ENCODE measurements at places on chromosomes 13 and 19.

- H3K4me1 ChIP-seq, result no peaks in the 10 kb centered on the region
- no peak for DNase-seq
- H3K27ac ChIP-seq, result no peak overlapping the region
- no peaks in the 10 kb centered on the region for H3K27me3 ChIP-seq
- H3K36me3 ChIP-seq, result no peaks in the 10 kb centered on the region
These were observed 18.2 kb upstream of the PLAUR start for GRCh38 chr19:43688059-43688701.

DNA sequence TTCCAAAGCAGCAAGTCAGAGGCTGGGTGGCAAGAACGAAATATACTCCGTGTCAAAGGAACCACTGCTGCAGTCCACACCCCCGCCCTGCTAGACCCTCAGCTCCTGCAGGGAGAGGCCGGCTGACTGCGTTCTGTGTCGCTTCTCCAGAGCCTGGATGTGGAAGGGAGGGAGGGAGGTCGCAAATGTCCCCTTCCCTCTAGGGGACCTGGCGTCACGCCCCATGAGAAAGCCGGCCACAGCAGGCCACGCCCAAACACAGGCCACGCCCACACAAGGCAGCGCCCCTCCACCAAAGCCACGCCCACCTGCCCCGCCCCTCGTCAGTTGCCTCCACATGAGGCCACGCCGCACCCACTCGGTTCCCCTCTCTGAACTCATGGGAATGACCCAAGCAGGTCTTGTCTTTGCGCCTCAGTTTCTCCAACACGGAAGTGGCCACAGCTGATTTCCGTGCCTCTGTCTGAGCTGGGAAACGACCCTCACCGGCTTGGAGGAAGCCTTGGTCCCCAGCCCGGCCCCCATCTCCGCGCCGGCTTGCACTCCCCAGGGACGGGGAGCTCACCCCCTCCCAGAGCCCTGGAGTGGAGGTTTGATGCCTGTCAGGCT lies 38.4 kb upstream of the TCF3 start:
- DNase-seq, result no peak
- no peaks in the 10 kb centered on the region for H3K27me3 ChIP-seq
- H3K4me3 ChIP-seq, result no peak overlapping the region
- H3K27ac ChIP-seq, result no peak overlapping the region
- H3K36me3 ChIP-seq, result no peaks in the 10 kb centered on the region

- no peaks in the 10 kb centered on the region for H3K27me3 ChIP-seq
- no peaks in the 10 kb centered on the region for H3K4me1 ChIP-seq
- H3K4me3 ChIP-seq, result no peak overlapping the region
These were observed 43.3 kb downstream of the CRYL1 start for GRCh38 chr13:20482275-20482761.

DNA sequence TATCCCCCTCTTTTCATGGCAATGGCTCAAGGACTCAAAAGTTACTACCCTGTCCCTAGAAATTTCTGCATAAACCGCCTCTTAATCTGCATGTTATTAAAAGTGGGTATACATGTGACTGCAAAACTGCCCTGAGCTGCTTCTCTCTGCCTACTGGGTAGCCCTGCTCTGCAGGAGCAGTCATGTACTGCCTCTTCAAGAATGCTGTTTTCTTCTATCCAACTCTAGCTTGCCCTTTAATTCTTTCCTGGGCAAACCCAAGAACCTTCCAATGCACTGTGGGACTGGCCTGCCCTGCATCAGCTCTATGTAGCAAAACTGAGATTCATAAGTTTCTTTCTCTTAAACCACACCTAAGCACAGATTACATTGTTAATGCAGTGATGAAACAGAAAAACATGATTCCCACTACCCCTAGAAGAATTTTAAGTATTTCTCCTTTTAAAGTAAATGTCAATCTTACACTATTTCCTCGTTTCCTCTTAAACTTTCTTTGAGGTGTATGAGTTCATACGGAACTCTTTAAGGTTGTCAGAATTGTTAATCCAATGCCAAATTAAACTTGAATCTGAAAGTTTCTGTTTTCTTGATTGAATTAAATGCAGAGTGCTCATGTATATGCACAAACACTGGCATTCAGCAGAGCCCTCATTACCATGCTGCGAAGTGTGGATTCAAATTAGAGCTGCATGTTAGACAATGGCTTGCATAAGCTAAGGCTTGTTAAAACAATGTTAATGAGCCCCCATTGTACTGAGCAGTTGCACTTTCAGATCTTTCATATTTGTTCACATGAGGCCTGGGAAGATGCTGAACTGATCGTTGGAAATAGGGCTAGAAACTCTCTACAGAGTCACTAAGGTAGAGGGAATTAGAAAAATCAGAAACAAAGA lies 669.9 kb upstream of the PCDH20 start:
- H3K4me3 ChIP-seq, result no peak overlapping the region
- no peaks in the 10 kb centered on the region for H3K4me1 ChIP-seq
- H3K36me3 ChIP-seq, result no peaks in the 10 kb centered on the region
- H3K27ac ChIP-seq, result no peak overlapping the region

- no peaks in the 10 kb centered on the region for H3K27me3 ChIP-seq
- H3K27ac ChIP-seq, result no peak overlapping the region
- no peaks in the 10 kb centered on the region for H3K36me3 ChIP-seq
- H3K4me3 ChIP-seq, result no peak overlapping the region
- DNase-seq, result no peak
These were observed 241.9 kb upstream of the IRS2 start for GRCh38 chr13:110028311-110028710.

GRCh38 chr13:34933786-34934185 lies 8.3 kb upstream of the NBEA start:
- no peaks in the 10 kb centered on the region for H3K36me3 ChIP-seq
- H3K4me3 ChIP-seq, result no peak overlapping the region
- no peak overlapping the region for H3K27ac ChIP-seq
- H3K27me3 ChIP-seq, result no peaks in the 10 kb centered on the region
- H3K4me1 ChIP-seq, result no peaks in the 10 kb centered on the region

DNA sequence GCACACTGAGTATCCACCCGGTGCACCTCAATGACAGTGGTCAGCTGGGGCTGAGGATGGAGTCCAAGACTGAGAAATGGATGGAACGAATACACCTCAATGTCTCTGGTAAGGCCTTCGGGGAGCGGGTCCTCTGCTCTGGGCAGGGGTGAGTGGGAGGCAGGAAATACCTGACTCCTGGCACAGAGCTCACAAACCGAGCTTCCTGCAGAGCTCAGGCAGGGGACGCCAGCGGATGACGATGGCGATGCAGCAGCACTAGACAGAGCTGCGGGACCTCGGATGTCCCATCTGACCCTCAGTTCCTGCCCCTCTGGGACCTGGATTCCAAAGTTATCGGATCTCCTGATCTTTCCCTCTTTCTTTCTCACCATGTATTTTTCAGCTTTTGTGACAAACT lies 3.8 kb downstream of the CD22 start:
- no peaks in the 10 kb centered on the region for H3K36me3 ChIP-seq
- H3K27ac ChIP-seq, result no peak overlapping the region
- no peaks in the 10 kb centered on the region for H3K27me3 ChIP-seq
- no peak overlapping the region for H3K4me3 ChIP-seq
- no peak for DNase-seq

- H3K36me3 ChIP-seq, result no peaks in the 10 kb centered on the region
- no peak overlapping the region for H3K27ac ChIP-seq
- H3K27me3 ChIP-seq, result no peaks in the 10 kb centered on the region
- H3K4me1 ChIP-seq, result no peaks in the 10 kb centered on the region
- DNase-seq, result no peak
These were observed 2.6 kb downstream of the NAPSA start for GRCh38 chr19:50362656-50363424.

DNA sequence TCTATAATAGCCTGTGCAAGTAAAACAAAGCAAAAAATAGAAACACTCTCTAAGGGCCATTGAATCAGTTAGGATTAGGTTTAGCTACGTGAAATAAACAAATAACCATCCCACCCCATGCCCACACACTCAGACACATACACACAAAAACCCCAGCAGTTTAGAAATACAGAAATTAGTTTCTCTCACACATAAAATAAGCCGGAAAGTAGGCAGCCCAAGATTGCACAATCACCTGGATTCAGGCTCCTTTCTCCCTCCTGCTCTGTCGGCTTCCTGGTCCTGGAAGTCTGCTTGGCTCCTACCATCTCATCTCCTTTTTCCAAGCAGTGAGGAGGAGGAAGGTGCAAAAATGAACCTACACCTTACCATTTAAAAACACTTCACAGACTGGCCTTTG lies 22.6 kb upstream of the USP12 start:
- H3K27me3 ChIP-seq, result no peaks in the 10 kb centered on the region
- H3K27ac ChIP-seq, result no peak overlapping the region
- H3K36me3 ChIP-seq, result no peaks in the 10 kb centered on the region
- H3K4me3 ChIP-seq, result no peak overlapping the region
- no peak for DNase-seq

DNA sequence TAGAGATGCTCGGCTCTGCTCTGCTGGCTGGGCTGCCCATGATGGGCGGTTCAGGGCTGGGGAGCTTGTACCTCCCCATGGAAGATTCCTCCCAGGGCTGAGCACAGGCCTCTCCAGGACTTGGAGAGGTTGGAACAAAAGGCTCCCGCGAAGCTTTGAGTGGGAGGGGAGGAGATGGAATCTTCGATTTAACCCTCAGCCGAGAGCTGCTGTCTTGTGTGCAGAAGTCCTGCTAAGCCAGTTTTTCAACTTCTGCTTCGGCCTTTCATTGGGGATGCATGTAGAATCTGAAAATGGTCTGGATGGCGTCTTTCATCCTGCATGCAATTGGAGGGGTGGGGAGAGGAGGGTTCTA lies 163.3 kb downstream of the KDM4B start:
- no peak overlapping the region for H3K27ac ChIP-seq
- H3K4me1 ChIP-seq, result peaks cover 9% of the 10 kb centered on the region
- DNase-seq, result no peak

GRCh38 chr19:30253581-30253996 lies 118.6 kb upstream of the ZNF536 start:
- H3K4me1 ChIP-seq, result no peaks in the 10 kb centered on the region
- DNase-seq, result no peak
- no peak overlapping the region for H3K4me3 ChIP-seq
- H3K27ac ChIP-seq, result no peak overlapping the region
- H3K27me3 ChIP-seq, result no peaks in the 10 kb centered on the region

GRCh38 chr19:3409346-3410064 lies 43.1 kb downstream of the NFIC start:
- H3K4me1 ChIP-seq, result no peaks in the 10 kb centered on the region
- H3K27ac ChIP-seq, result peak overlapping the region; percentile 98
- H3K4me3 ChIP-seq, result peak overlapping the region; percentile 19
- H3K36me3 ChIP-seq, result no peaks in the 10 kb centered on the region

DNA sequence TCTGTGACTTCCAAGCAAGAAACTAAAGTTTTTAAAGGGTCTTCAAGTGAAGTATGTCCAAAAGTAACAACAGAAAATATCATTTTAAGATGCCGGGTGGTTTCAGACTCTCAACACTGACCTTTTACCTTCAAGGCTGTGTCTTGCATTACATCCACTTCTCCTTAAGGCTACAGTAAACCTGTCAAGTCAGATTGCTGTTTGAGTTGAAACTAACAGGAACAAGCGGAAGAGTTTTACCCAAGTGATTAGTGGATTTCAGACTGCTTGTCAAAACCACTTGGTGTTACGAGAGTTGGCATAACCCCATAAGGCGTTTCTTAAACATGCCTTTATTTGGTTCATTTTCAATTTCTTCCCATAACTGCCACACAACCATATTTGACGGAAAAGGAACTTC lies 283.1 kb downstream of the DCT start:
- no peak overlapping the region for H3K4me3 ChIP-seq
- no peaks in the 10 kb centered on the region for H3K4me1 ChIP-seq
- no peak overlapping the region for H3K27ac ChIP-seq
- no peak for DNase-seq
- H3K36me3 ChIP-seq, result no peaks in the 10 kb centered on the region

DNA sequence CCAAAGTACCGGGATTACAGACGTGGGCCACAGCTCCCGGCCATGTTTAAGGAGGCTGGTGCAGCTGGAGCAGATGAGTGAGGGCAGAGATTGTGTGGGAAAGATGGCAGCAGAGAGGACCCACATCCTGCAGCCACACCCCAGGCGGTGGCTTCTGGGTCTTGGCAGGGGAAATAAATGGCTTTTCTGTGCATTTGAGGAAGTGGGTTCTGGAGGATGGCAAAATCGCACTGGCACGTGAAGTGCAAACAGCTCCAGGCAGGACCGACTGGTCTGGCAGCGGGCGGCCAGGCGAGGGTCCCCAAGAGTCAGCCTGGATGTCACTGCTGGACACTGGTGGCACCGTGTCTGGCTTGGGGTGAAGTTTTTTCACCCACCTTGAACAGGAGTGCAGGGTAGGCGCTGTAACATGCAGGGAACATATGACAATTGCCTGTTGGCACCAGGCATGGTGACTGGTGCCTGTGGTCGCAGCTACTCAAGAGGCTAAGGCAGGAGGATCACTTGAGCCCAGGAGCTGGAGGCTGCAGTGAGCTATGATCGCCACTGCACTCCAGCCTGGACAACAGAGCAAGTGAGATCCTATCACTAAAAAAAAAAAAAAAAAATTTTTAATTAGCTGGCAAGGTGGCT lies 8.4 kb downstream of the B3GNT3 start:
- H3K4me3 ChIP-seq, result no peak overlapping the region
- no peak for DNase-seq
- no peak overlapping the region for H3K27ac ChIP-seq
- no peaks in the 10 kb centered on the region for H3K4me1 ChIP-seq

- H3K4me1 ChIP-seq, result no peaks in the 10 kb centered on the region
- no peaks in the 10 kb centered on the region for H3K27me3 ChIP-seq
- no peak overlapping the region for H3K4me3 ChIP-seq
- no peak overlapping the region for H3K27ac ChIP-seq
- DNase-seq, result no peak
These were observed 224.8 kb downstream of the SPRY2 start for GRCh38 chr13:80116107-80116506.

Data from uterus (tissue), 4 donors.